Hippocampal formation (tissue), 2 donors: ENCODE measurements at places on chromosomes 2 and 18.

DNA sequence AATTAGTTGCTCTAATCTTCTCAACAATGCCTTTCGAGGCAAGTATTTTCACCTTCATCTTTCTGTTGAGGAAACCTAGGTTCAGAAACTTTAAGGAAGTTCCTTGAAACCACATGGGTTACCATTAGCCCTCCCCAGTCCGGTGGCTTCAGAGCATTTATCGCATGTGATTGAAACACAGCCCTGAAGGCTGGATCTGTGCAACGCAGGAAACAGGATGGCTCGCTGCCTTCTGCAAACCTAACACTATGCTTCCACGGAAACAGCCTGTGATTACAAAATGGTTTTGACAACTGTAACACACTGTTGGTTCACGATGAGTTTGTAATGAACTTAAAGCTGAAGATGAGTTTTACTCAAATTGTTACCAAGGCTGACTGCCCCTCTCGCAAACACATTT, 68.5 kb downstream of the EPB41L3 start:
- DNase-seq, result peak; percentile 14

- DNase-seq, result no peak
These were observed 96.8 kb downstream of the GLI2 start for GRCh38 chr2:120832296-120833070.

- no peak for DNase-seq
These were observed 75.5 kb downstream of the DDX1 start for GRCh38 chr2:15666861-15667808.

DNA sequence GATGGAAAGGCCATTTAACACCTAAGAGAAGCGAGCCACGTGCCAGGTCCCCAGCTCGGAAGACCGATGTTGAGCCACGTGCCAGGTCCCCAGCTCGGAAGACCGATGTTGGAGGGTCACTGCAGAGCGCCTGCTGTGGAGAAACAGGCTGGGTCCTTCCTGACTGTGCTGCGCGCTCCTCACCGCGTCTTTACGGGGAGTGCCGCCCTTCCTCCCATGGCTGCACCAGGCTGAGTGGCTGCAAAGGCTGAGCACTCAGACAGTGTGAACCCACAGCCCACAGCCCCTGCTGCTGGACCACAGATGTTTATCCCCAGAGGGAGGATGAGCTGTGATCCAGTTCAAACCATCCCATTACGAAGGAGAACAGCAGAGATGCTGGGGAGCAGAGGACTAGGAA, 55.7 kb downstream of the RTP5 start:
- no peak for DNase-seq

GRCh38 chr18:21833604-21834298, 93.2 kb downstream of the MIB1 start:
- no peak for DNase-seq
